ENCODE measurements at places on chromosomes 6 and 20.

GRCh38 chr20:20065361-20065760, 13.0 kb downstream of the CFAP61 start:
- DNase-seq, result no peak

DNA sequence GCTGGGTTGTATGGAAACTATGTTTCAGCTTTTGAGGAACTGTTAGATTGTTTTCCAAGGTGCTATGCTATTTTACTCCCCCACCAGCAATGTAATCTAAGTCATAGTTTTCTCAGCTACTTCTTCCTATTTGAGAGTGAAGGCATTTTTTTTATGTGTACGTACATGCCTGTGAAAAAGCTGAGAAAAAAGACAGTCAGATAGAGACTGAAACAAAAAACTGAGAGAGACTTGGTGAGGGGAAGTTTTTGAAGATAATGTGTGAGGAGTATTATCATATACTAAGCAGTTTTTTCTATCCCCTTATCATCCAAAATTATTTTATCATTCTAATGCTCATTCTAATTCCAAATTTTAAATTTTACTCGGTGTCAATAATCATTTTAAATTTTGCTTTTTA, 780.0 kb downstream of the BCKDHB start:
- no peak for DNase-seq

DNA sequence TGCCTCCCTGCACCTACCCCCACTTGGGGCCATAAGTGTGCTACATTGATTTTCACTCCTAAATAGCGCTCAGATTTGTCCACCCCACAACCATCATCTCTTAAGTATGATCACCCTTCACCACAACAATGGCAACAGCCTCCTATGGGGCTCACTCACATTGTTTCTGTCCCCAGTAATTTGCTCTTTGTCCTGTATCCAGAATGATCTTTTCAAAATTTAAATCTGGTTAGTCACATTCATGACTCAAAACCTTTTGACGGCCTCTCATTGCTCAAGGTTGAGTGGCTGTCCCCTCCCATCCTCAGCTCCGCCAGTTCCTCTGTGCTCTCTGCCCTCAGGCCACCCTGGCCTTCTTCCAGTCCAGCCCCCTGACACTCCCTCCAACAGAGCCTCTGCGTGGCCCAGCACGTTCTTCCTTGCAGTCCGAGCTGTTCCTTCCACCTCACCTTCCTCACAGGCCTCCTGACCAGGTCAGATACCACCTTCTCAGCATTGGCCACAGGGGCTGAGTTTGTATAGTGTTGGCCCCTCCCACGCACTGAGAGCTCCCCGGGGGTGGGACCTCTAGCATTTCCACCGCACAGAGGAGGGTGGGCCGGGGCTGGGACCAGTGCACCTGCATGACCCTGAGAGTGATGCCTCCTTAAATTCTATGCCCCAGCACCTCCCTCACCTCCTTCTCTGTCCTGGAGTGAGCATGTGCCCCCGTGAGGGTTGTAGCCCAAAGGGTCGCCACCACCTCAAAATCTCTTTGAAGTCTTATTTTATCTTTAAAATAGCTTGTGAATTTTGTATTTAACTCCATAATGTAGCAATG, 2.4 kb upstream of the PPP1R3G start:
- no peak for DNase-seq

- no peak for DNase-seq
These were observed 211.2 kb upstream of the RSPO3 start for GRCh38 chr6:126907312-126907711.

DNA sequence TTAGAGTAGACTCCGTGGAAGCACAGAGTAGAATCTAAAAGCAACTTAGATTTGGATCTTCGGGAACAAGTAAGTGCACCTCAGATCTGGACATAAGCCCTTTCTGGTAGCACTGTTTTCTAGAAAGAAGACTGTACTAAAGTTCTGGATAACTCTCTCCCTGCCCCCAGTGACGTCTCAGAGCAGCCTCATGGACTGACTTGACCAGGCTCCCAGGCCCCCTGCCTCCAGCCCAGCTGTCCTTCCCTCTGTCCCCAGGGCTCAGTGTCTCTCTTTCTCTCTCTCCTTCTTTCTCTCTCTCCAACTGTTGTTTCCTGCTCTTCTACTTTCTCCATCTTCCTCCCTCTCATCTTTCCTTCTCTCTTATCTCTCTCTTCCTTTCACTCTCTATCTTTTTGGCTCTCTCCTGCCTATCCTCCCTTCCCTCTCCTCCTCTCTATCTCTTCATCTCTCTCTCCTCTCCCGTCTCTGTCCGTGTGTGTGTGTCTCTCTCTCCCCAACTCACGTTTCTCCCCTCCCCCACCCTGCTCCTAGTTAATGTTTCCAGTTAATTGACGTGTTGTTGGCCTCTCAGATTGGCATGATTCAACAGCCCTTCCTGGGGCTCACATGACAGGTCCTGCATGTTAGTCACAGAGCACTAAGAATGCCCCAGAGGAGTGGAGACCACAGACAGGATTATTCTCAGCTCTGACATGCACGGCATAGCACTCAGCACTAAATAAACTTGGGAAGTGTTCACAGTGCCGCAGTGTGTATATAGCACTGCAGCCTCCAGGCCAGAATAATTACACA, 180.4 kb upstream of the FOXQ1 start:
- DNase-seq, result no peak

DNA sequence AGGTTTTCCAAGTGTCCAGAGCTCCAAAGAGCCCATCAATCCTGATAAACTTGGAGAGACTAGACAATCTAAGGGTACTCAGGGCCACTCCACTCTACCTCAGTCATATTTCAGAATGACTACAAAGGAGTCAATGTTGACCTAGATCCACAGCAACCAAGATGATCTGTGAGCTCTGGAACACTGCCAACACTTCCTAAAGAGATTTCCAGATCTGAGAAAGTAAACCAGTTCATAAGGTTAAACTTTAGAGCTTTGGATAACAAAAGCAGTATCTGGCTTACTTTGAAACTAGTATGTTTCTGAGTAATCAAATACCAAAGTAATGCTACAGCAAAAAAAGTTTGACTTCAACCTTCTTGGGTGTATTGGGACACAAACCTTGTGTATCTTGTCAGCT, 122.7 kb downstream of the BTBD9 start:
- no peak for DNase-seq

DNA sequence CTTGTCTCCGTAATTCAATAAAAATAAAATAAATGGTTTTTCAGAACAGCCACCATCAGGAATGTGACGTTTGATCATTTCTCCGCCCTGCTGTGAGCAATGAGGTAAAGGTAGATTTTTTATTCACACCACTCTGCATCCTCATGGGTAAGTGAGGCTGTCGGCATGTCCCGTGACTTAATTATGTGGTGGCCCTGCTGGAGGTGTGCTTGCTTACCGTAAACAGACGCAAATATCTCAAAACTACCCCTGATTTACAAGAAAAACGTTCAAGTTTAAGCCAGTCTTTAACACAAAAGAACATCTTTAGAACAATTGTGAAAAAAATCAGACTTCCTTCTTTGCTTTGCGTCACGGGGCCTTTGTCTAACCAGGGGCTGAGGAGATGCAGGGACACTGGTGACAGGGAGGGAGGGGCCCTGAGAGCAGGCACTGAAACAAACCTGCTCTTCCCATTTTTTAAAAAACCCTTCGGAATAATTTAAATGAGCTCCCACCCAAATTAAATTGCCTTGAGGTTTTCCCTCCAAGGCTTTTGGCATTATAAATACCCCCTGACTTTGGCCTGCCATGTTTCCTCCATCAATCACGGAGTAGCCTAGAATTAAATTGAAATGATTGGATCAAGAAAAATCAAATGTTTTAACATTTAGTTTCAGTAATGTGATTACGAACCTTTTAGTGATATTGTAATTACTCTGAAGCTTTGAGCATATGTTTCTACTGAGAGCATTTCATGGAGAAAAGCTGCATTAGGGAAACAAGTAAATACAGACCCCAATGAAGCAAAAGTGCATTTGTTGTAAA, 13.4 kb downstream of the PRKN start:
- DNase-seq, result no peak

GRCh38 chr6:4345543-4345942, 210.2 kb upstream of the ECI2 start:
- DNase-seq, result no peak

Data from CD4-positive, alpha-beta T cell treated with Interleukin-2 at 100 ng/mL for 4 hours (primary cell).